ENCODE measurements at places on chromosomes 16 and 17.

GRCh38 chr17:4527134-4527533, 28.1 kb downstream of the MYBBP1A start:
- DNase-seq: no peak

GRCh38 chr16:71880176-71880575, 3.8 kb downstream of the ZNF821 start:
- DNase-seq: no peak

GRCh38 chr17:66372182-66372581, 69.8 kb downstream of the PRKCA start:
- no peak for DNase-seq

- no peak for DNase-seq
Observed at GRCh38 chr17:55441544-55441943, 19.9 kb upstream of the MMD start.

DNA sequence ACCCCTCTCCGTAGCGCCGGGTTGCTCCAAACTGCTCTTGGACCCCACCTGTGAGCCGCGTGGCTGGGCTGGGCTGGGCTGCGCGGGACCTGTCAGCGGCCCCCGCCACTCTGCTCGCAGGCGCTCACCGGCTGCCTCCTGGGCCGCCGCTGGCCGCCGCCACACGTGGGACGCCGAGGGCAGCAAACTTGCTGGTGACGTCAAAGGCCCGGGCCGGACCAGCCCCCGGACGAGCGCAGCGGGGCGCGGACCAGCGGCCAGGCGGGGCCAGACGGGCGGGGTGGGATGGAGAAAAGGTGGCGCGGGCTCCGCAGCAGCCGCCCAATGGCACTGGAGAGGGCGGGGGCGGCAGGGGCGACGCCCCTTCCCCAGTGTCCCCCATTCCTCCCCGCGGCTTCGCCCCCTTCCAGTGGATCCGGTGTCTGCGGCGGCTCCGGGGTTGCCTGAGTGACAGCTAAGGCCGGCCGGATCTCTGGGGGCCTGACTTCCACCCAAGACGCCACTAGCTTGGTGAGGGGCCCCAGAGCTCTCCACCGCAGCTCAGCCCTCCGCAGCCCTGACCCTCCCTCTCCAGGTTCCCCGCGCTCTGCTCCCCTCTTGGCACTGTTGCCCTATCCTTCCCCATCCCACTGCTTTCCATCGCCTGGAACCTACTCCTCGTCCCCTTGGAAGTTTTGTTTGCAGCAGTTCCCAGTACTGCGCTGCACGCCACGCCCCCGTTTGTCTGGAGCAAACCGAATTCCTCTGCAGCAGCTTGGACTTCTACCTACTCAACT, at the start of gene HS3ST3A1:
HS3ST3A1 (minus strand) TSS at position 154 of the 776 bp plus-strand sequence. CDS start 800 bp downstream, outside the sequence.
- DNase-seq: no peak

- DNase-seq: no peak
Observed at GRCh38 chr16:69855592-69855991, 93.5 kb downstream of the WWP2 start.

- DNase-seq: no peak
Observed at GRCh38 chr17:63479495-63480184, 2.8 kb downstream of the ACE start.

DNA sequence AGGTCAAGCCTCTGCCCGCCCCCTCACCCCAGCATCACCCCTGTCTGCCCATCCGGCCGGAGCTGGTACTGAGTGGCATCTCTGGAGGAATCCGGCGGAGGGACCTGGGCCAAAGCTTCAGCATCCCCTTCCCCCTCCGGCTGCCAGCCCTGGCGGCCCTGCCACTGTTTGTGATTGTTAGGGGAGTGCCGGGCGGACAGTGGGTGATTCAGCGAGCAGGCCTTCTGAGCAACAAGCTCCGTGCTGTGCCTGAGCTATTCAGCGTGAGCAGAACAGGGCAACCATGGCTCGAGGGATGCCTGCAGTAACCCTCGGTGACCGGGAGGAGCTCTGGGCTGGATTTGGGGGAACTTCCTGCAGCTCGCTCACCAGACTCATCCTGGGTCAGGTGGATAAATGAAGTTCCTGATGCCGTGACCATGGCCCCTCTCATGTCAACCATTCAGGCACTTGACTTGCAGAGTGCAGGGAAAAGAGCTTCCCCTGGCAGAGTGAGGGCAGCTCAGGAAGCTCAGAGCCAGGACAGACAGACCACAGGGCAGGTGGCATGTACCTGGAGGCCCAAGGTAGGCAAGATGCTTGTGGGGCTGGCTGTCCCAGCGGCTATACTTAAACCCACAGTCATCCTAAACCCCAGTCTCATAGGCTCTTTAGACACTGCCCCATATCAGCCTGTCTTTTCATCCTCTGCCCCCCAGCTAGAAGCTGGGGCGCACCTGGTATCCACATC, 24.3 kb upstream of the MLKL start:
- no peak for DNase-seq

GRCh38 chr17:55783684-55784245, 32.9 kb downstream of the PCTP start:
- no peak for DNase-seq

- peak; percentile 45 for DNase-seq
Observed at GRCh38 chr17:41329279-41329948, 13.9 kb upstream of the KRTAP17-1 start.

GRCh38 chr16:19974607-19975006, 90.0 kb upstream of the GPRC5B start:
- DNase-seq: no peak

- DNase-seq: no peak
Observed at GRCh38 chr17:79595471-79595870, 15.4 kb downstream of the RBFOX3 start.

DNA sequence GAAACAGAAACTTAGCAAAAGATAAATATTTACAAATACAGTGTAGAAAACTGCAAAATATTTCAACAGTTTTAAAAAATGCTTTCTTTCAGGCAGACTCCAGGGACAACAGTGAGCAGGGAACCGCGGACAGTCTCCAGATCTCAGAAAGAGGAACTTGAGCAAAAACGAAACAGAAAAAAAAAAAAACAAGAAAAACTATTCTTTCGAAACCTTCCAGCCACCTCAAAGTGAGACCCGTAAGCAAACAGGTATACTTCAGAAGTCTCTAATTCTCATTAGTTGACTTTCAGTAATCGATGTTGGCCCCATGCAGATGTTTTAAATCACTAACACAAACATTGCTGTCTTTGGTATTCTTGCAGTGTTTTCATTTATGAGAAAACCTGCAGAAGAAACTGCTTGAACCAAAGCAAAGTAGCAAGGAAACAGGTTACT, 15.7 kb upstream of the CCL1 start:
- DNase-seq: no peak

GRCh38 chr17:27443491-27443890, 12.8 kb upstream of the KSR1 start:
- no peak for DNase-seq

GRCh38 chr17:42249681-42250446, 26.3 kb downstream of the STAT5B start:
- no peak for DNase-seq

- DNase-seq: no peak
Observed at GRCh38 chr16:9599415-9600120, 508.1 kb downstream of the HAPSTR1 start.

DNA sequence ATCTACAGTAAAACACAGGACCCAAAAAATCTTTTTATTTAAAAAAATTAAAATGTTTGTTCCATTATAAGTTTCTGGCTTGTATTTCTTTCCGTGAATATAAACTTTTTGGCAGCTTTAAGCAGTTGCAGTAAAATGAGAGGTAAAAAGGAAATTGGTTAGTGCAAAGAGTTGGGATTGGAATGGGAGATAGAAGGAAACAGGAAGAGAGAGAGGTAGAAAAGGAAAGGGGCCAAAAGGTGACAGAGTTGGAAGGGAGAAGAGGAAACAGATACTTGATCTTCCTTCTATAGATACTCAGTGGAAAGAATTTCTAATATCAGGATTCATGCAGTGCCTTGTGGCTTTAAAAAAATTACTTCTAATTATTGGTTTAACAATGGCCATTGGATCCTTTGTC, 63.5 kb downstream of the NQO1 start:
- no peak for DNase-seq

DNA sequence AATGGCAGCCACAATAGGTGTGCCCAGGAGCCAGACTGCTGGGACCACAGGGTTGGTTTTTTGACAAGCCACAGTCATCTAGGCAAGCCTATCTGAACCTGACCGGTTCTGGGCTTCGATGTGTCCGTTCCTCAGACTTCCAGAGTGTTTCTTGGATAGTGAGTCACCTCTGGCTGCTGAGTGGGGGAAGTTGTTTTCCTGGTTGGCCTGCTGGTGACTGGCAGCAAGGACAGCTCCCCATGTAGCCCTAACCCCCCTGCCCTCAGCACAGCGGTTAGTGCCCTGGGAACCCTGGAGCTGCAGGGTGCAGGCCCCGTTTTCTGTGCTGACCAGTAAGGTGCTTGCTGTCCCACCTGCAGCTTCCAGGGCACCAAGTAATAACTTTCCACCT, 65.5 kb downstream of the PLD6 start:
- DNase-seq: no peak

DNA sequence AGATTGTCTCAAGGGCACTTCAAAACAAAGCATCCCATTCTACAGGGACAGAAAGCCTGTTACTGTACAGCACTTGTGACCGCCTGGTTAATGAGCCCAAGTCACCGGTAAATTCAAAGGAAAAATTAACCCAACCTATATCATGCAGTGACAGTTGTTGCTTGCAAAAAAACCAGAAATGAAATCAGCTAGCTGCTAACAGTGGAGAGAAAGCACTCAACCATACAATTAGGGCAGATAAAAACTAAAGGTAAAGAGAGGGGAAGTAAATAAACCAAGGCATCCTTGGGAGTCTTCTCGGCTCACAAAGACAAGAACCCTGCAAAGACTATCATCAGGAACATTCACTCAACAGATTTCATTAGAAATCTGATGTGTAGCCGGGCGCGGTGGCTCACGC, 5.9 kb downstream of the RETREG3 start:
- DNase-seq: no peak

- no peak for DNase-seq
Observed at GRCh38 chr16:54289242-54289944, 2.8 kb upstream of the IRX3 start.

DNA sequence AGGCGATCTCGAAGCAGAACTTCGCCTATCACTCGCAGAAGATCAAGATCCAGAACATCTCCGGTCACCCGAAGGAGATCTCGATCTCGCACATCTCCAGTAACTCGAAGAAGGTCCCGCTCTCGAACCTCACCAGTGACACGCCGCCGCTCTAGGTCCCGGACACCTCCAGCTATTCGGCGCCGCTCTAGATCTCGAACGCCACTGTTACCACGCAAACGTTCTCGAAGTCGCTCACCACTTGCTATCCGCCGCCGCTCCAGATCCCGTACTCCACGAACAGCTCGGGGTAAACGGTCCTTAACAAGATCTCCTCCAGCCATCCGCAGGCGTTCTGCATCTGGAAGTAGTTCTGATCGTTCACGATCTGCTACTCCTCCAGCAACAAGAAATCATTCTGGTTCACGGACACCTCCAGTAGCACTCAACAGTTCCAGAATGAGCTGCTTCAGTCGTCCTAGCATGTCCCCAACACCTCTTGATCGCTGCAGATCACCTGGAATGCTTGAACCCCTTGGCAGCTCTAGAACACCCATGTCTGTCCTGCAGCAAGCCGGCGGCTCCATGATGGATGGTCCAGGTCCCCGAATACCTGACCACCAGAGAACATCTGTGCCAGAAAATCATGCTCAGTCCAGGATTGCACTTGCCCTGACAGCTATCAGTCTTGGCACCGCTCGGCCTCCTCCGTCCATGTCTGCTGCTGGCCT, 10.5 kb downstream of the ELOB start:
- DNase-seq: no peak
